ENCODE measurements at places on chromosomes 13 and 19. TPM values are rescaled to one million over a fixed set of nuclear protein-coding genes. Genes with fewer than 3 reads are reported as not detected.

- peaks cover 5% of the 10 kb centered on the region for H3K27me3 ChIP-seq
- H3K27ac ChIP-seq, result no peak overlapping the region
- no peak overlapping the region for H3K4me3 ChIP-seq
- DNase-seq, result peak; percentile 13
- H3K4me1 ChIP-seq, result no peaks in the 10 kb centered on the region
- no peaks in the 10 kb centered on the region for H3K36me3 ChIP-seq
Observed at GRCh38 chr19:4754248-4754647, 30.6 kb upstream of the DPP9 start.

- H3K27me3 ChIP-seq, result no peaks in the 10 kb centered on the region
- no peak for DNase-seq
- H3K4me1 ChIP-seq, result no peaks in the 10 kb centered on the region
- no peaks in the 10 kb centered on the region for H3K36me3 ChIP-seq
- no peak overlapping the region for H3K27ac ChIP-seq
Observed at GRCh38 chr19:38538386-38538785, 79.4 kb downstream of the MAP4K1 start.

DNA sequence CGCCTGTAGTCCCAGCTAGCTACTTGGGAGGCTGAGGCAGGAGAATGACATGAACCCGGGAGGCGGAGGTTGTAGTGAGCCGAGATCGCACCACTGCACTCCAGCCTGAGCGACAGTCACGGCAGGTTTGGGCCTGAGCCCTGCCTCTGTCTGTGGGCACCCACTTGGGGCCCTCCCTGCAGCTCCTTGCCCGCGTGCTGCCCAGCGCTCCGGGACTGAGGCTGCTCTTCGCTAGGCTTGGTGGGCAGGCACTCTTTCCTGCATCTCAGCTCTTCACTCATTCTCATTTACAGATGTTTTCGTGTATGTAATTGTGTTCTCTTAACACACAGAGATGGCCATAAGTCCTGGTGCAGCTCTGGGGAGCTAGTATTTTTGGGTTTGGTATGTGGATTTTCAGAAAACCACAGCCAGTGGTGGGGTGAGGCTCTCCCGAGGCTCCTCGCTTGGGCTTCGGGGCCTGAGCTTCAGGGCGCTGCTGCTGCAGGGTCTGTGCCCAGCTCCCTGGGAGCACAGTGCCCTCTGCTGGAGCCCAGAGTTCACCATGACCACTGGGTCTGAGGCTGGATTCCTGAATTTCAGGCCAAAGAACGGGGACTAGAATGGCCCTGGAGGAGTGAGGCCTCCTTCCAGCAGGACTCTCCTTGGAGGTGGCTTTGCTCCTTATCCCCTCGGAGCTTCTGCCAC lies 15.2 kb downstream of the UPF1 start:
- H3K4me1 ChIP-seq, result peaks cover 21% of the 10 kb centered on the region
- H3K27ac ChIP-seq, result no peak overlapping the region
- no peaks in the 10 kb centered on the region for H3K27me3 ChIP-seq
- H3K4me3 ChIP-seq, result no peak overlapping the region
- peak; percentile 69 for DNase-seq
- H3K36me3 ChIP-seq, result peaks cover 30% of the 10 kb centered on the region

FSTL3 gene
- 107 TPM for polyA plus RNA-seq

TDRD3 gene
- 3.4 TPM for polyA plus RNA-seq

FFAR3 gene
- polyA plus RNA-seq, result not detected

DNA sequence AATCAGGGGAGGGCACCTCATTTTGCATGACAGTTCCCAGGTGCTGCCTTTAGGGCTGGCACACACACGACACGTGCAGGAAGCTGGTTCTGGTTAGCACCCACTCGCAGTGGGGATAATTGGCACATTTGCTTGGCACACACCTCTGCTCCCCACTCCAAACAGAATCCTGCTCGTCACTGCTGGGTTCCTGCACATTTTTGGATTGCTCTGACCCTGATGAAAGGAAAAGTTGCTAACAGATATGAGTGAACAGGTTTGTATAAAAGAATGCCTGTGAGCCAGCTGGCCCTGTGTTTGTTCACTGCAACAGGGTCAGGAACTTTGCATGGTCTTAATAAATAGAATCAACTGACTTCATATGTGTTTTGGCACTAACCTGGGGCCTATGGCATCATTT lies 1500.4 kb downstream of the EFNB2 start:
- H3K36me3 ChIP-seq, result no peaks in the 10 kb centered on the region
- H3K27ac ChIP-seq, result no peak overlapping the region
- no peaks in the 10 kb centered on the region for H3K4me1 ChIP-seq
- DNase-seq, result no peak
- H3K27me3 ChIP-seq, result no peaks in the 10 kb centered on the region
- no peak overlapping the region for H3K4me3 ChIP-seq

ZNF69 gene
- 2.7 TPM for polyA plus RNA-seq

- no peaks in the 10 kb centered on the region for H3K4me1 ChIP-seq
- no peaks in the 10 kb centered on the region for H3K36me3 ChIP-seq
- peaks cover 8% of the 10 kb centered on the region for H3K27me3 ChIP-seq
- no peak overlapping the region for H3K27ac ChIP-seq
- H3K4me3 ChIP-seq, result no peak overlapping the region
- no peak for DNase-seq
Observed at GRCh38 chr19:47435196-47435595, 15.9 kb upstream of the MEIS3 start.

ALOX5AP gene
- polyA plus RNA-seq, result 0.62 TPM

RNF113B gene
- not detected for polyA plus RNA-seq

- H3K27me3 ChIP-seq, result no peaks in the 10 kb centered on the region
- peak overlapping the region; percentile 87 for H3K27ac ChIP-seq
- no peak for DNase-seq
- H3K36me3 ChIP-seq, result peaks cover 13% of the 10 kb centered on the region
- H3K4me1 ChIP-seq, result peaks cover 7% of the 10 kb centered on the region
Observed at GRCh38 chr19:46715620-46715974, 1.3 kb downstream of the PRKD2 start.

DNA sequence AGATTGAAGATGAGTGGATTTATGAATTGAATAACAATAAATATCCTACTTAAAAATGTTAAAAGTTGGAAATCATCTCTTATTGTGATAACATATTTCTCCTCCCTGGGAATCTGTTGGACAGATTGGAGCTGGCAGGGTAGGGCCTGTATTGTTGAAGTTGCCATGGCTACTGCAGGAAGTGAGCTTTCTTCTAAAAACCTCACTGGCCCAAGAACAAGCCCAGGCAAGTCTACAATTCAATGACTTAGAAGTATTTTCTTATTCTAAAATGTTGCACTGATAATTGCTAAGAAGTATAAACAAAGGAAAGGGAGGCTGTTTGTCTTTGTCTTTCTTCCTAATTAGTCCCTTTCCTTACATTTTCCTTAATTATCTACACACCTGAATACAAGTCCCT lies 112.1 kb downstream of the DLEU7 start:
- no peak overlapping the region for H3K27ac ChIP-seq
- H3K4me3 ChIP-seq, result no peak overlapping the region
- no peaks in the 10 kb centered on the region for H3K36me3 ChIP-seq
- peak; percentile 54 for DNase-seq
- peaks cover 5% of the 10 kb centered on the region for H3K27me3 ChIP-seq

DNA sequence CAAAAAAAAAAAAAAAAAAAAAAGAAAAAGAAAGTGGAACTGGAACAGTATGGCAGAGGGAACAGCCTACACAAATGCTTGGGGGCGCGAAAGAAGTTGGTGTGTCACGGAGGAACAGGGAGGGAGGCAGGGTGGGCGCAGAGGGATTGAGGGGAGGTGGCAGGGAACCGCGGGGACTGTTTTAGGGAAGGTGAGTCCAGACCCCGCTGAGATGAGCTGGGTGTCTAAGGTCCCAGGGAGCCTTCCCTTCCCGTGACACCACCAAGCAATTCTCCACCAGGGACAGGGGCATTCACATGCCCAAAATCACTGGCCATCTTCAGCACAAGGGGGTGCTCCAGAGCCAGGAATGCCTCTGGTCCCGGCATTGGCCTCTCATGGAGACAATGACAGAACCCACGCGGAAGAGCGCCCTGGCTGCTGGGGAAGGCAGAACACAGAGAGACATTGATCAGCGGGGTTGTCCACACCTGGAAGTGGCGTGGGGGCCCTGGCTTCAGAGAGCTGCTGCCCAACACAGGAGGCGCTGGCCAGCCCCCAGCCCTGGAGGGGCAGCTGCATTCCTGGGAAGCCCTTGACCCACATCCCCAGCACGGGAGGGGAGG lies 6.9 kb downstream of the PEAK3 start:
- peaks cover 34% of the 10 kb centered on the region for H3K36me3 ChIP-seq
- H3K4me1 ChIP-seq, result peaks cover 14% of the 10 kb centered on the region
- H3K27ac ChIP-seq, result no peak overlapping the region
- H3K27me3 ChIP-seq, result no peaks in the 10 kb centered on the region
- no peak overlapping the region for H3K4me3 ChIP-seq

DNA sequence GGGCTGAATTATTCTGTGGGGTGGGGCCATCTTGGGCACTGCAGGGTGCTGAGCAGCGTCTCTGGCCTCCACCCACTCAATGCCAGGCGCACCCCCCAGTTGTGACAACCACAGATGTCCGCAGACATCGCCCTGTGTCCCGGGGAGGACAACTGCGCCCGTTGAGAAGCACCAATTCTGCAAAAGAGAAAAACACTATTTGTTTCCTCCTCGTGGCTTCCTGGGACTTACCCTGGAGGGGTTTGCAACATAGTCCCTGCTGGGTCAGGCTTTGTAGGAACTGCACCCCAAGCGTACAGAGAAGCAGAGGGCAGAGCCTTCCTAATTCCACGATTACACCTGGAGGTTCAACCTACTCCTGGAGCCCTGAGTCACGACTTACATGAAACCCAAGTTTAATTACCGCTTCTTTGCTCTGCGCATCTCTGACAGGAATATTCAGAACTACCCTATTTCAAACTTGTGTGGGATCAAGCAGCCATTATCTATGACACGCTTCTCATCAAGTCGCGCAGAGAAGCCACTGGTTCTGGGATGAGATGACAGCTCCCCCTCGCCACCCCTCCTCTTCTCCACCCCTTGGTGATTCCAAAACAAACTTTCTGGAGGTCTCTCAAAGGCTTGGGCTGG lies 11.1 kb upstream of the SLC39A3 start:
- no peak overlapping the region for H3K4me3 ChIP-seq
- no peak overlapping the region for H3K27ac ChIP-seq
- DNase-seq, result no peak
- H3K36me3 ChIP-seq, result peaks cover 22% of the 10 kb centered on the region
- H3K4me1 ChIP-seq, result no peaks in the 10 kb centered on the region

CD22 gene
- 0.22 TPM for polyA plus RNA-seq

RPL36 gene
- 757 TPM for polyA plus RNA-seq

CDC42EP5 gene
- 25.3 TPM for polyA plus RNA-seq

DNA sequence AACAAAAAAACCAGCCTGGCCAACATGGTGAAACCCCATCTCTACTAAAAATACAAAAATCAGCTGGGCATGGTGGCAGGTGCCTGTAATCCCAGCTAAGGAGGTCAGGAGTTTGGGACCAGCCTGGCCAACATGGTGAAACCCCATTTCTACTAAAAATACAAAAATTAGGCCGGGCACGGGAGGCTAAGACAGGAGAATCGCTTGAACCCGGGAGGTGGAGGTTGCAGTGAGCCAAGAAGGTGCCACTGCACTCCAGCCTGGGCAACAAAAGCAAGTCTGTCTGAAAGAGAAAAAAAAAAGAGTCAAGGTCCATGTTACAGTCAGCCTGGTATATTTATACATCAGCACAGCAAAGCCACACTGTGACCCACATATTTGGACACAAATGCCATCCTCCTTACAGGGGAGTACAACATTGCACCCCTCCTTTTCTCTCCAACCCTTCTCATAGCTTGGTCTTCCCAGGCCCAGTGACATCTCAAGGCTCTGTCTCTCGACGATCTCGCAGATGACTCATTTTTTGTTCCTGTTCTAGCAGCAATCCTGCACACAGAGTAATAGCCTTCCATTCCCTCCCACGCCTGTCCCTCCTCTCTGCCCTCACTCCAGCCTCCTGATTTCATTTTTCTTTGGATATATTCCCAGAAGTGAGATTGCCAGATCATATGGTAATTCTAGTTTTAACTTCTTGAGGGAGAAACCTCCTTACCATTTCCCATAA lies 21.0 kb upstream of the DPP9 start:
- no peak overlapping the region for H3K27ac ChIP-seq
- DNase-seq, result peak; percentile 95
- H3K4me3 ChIP-seq, result no peak overlapping the region
- no peaks in the 10 kb centered on the region for H3K36me3 ChIP-seq
- H3K27me3 ChIP-seq, result peaks cover 13% of the 10 kb centered on the region
- H3K4me1 ChIP-seq, result peaks cover 2% of the 10 kb centered on the region

KASH5 gene
- not detected for polyA plus RNA-seq

PDE4C gene
- polyA plus RNA-seq, result 0.24 TPM

TUBB4A gene
- not detected for polyA plus RNA-seq

DNA sequence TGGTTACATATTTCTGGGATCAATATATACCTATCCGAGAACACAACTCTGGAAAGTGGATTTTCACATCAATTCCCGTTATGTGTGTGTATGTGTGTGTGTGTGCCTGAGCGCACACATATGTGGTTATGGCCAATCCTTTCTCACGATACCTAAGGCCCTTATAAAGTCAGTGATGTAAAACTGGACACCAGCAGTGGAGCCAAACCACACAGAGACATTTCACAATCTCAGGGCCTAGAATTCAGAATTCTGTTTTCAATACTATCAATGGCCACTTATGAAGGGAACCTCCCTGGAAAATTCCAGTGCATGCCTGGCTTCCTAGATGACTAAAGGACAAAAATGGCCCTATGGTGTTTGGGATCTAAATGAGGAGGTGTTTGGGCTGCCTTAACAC lies 187.3 kb upstream of the UBL3 start:
- no peak overlapping the region for H3K4me3 ChIP-seq
- DNase-seq, result peak; percentile 59
- H3K36me3 ChIP-seq, result no peaks in the 10 kb centered on the region
- peaks cover 15% of the 10 kb centered on the region for H3K4me1 ChIP-seq
- no peak overlapping the region for H3K27ac ChIP-seq
- H3K27me3 ChIP-seq, result no peaks in the 10 kb centered on the region

DNA sequence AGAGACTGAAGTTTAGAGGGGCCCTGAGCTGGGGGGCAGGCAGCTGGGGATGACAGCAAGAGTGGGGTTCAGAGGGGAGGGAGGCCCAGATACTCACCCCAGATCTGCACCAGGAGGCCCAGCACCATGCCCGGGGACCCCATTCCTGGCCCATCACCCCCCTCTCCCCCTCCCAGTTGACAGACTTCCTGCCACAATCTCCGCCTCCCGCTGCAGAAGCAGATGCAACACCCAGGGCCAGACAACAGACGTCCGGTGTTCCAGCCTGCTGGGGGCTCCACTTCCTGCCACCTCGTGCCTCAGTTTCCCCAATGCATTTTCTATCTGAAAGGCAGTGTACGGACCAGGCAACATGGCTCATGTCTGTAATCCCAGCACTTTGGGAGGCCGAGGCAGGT lies at the start of gene TMIGD2:
Gene TMIGD2, minus strand, starts transcription at position 147 of the 398 bp plus-strand sequence. Its CDS starts 4 bp downstream, at position 143.
- DNase-seq, result no peak
- no peak within 1 kb of the TSS for H3K27ac ChIP-seq
- no peaks in the 10 kb centered on the region for H3K4me1 ChIP-seq
- no peaks in the 10 kb centered on the region for H3K27me3 ChIP-seq

DPF1 gene
- polyA plus RNA-seq, result 6.3 TPM

GRCh38 chr19:53007200-53007599 lies 6.5 kb upstream of the ERVV-1 start:
- DNase-seq, result no peak
- no peak overlapping the region for H3K27ac ChIP-seq
- no peaks in the 10 kb centered on the region for H3K27me3 ChIP-seq
- H3K4me1 ChIP-seq, result no peaks in the 10 kb centered on the region
- H3K36me3 ChIP-seq, result no peaks in the 10 kb centered on the region
- H3K4me3 ChIP-seq, result no peak overlapping the region
